ENCODE measurements at places on chromosomes 3 and 15.

DNA sequence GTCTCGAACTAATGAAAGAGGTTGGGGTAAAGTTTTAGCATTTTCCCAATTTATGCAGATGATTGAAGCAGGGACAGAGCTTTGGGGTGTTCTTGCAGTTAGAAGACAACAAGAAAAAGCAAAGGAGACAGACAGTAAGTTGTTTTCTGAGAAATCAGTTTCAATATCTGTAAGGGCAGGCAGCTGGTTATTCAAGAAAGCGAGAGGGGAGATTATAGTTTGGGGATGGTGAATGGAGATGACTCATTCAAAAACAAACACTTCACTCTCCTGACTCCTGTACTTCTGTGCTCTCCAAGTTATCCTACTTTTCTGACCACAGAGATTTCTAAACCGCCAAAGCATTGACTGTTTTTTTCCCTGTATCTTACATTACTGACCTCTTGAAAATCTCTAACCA lies 352.0 kb downstream of the GAP43 start:
- DNase-seq, result peak; percentile 20

GRCh38 chr3:99869621-99870020 lies 52.0 kb downstream of the CMSS1 start:
- DNase-seq, result no peak

DNA sequence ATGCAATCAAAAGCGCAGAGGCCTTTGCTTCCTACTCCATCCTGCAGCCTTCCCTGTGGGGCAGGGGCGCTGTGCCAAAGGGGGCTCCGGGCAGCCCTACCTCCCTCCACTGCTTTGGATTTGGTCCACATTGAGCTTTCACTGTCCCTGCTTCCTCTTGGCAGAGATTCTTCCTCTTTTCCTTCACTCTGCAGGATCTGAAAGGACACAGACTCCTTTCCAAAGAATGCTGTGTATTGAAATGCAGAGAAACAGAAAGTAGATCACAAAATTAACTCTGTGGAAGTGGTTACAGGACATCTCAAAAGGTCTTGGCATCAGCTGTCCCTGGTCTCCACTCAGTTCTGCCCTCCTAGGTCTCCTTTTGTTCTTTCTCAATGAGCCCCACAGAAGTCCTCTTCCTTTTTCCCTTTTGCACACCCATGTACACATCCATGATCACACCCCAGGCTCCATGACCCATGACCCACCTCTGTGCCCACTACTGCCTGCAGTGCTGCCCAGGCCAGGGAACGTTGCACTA lies 64.1 kb downstream of the CCR1 start:
- DNase-seq, result no peak

DNA sequence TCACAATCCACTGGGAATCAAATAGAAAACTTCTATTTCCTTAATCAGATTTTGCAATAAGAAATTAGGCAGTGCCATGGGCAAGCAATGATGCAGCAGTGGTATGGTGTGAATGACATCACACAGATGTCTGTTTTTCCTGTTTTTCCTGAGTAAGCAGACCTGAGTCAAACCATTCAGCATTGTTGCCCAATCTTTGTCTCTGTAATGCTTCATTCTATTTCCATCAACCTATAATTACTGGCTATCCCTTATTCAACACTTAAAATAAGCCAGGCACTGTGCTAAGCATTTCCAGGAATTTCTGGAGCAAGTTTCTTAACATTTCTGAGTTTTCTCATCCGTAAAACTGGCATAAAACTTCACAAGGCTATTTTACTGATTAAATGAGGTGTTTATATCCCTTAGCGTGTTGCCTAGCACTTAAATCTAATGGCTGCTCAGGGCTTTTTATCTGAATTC lies 11.3 kb upstream of the OXSR1 start:
- no peak for DNase-seq

GRCh38 chr3:18423401-18424212 lies 1.5 kb downstream of the SATB1 start:
- DNase-seq, result no peak

GRCh38 chr3:197239857-197240256 lies 58.6 kb downstream of the DLG1 start:
- no peak for DNase-seq

DNA sequence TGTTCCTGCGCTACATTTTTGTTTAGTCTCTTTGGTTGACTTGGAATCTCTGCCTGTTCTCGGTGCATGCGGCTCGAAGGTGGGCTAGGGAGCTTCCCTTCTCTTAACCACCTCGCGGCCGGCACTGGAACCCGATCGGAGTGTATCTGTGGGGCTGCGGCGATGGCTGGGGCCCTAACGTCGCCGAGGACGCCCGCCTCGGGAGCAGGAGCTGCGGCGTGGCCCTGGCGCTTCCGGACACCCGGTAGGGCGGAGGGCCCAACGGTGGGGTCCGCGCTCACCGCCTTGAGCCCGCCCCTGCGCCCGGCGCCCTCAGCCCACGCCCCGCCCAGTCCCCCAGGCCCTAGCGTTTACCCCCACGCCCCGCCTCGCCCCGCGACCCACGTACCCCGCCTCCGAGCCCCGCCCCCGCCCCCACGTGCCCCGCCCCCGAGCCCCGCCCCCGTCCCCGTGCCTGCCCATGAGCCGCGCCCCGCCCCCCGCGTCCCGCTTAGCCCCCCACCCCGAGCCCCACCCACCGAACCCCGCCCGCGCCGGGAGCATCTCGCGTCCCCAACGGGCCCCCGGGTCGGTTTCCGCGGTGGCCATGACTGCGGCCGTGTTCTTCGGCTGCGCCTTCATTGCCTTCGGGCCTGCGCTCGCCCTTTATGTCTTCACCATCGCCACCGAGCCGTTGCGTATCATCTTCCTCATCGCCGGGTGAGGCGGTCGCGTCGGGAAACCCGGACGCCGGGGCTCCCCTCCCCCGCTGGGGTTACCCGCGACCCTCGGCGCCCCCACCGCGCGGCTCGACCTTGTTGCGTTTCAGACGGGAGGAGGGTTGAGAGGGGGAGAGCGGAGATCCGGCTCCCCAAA lies at the start of gene APH1B:
Gene APH1B, plus strand, starts transcription at position 568 of the 855 bp plus-strand sequence. Its CDS starts 19 bp downstream, at position 587.
- DNase-seq, result no peak
